ENCODE measurements at places on chromosomes 2 and 18. TPM values are rescaled to one million over a fixed set of nuclear protein-coding genes. Genes with fewer than 3 reads are reported as not detected.

The TMEM178A gene
- total RNA-seq: 0.30 TPM

The CASP8 gene
- total RNA-seq: 40.4 TPM

The CTLA4 gene
- 61.7 TPM for total RNA-seq

The SERPINB10 gene
- not detected for total RNA-seq

The TRMT61B gene
- total RNA-seq: 18.9 TPM

All from activated naive CD4-positive, alpha-beta T cell treated with anti-CD3 and anti-CD28 coated beads, Interleukin-2, amount 50 U/mL, for 72 hours (primary cell).